B cell (primary cell): ENCODE measurements at places on chromosomes 16 and 17. TPM values are rescaled to one million over a fixed set of nuclear protein-coding genes. Genes with fewer than 3 reads are reported as not detected.

DNA sequence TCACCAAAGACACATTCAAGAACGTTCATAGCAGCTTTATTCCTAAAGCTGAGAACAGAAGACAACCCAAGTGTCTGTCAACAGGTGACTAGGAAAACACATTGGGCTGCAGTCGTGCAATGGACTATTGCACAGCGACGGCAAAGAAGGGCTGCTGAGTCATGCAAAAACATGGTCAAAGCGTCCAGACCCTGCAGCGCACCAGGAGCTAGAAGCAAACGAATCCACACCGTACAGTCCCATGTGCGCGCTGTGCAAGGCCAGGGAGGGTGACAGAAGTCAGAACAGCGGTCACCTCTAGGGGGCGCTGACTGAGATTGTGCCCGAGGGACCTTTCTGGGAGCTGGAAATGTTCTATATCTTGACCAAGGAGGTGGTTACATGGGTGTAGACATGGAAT is 266.4 kb downstream of the MAF start:
- H3K36me3 ChIP-seq, result no peaks in the 10 kb centered on the region
- H3K27ac ChIP-seq, result no peak overlapping the region
- no peak overlapping the region for H3K4me3 ChIP-seq
- H3K27me3 ChIP-seq, result no peaks in the 10 kb centered on the region
- DNase-seq, result no peak

DNA sequence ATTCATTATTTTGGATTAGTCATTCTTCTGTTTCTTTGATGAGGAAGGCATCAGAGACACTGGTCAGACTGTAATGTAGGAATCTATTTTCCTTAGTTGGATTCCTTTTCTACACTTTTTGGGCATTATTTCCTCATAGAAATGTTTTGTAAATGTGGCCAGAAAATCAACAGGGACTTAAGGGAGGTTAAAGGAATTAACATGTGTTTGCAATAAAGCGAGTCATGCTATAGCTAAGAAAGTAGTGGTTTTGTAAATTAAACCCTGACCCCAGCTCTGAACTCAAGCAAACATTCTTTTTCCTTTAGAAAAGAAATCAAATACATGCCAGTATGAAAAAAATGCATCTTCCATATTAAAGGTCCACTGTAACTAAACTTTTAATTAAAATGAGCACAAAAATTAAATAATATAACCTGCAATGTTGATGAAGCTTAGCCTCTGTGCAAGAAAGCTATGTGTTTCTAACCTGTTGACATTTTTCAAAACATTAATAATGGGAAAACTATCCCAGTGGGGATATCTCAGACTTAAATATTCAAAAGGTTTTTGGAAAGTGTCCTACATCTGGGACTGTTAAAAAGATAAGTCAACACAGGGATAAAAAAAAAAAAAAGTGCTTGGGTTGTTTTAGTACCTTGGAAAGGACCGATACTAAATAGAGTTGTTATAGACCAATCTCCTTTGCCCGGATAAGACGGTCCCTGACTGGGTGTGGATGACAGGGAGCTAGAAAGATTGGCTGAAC is 428.0 kb downstream of the CA10 start:
- no peaks in the 10 kb centered on the region for H3K27me3 ChIP-seq
- no peak overlapping the region for H3K27ac ChIP-seq
- no peak for DNase-seq
- H3K4me1 ChIP-seq, result no peaks in the 10 kb centered on the region

DNA sequence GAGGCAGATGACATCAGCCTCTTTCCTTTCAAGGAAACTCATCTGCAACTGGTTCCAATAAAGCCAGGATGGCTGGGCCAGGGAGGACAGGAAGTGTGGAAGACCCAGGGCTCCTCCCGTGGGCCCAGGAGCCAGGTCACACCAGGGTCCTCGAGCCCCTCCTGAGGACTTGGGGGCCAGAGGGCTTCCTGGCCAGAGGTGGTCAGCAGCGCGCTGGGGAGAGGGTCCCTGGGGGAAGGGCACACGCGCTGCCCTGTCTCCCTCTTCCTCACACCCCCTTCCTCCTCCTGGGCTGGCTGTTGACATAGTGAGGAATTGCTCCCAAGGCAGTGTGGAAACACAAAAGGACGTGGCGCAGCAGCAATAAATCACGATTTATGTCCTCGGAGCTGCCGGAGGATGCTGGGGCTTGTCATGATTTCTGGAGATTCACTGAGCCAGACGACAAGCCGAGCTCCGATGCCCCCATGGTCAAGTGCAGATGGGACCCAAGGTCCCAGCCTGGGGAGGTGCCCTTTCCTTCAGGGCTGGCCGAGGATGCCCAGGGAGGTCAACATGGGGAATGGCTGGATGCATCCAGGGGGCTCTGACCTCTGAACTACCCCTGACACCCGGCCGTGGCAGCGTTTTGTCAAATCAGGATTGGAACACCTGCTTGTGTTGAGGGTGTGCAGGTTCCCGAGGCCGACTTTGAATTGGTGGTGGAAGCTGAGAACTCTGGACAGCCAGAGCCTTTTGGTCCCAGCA is 152.6 kb downstream of the IRF8 start:
- H3K4me1 ChIP-seq, result no peaks in the 10 kb centered on the region
- DNase-seq, result no peak
- H3K4me3 ChIP-seq, result no peak overlapping the region

- H3K36me3 ChIP-seq, result no peaks in the 10 kb centered on the region
- no peak overlapping the region for H3K27ac ChIP-seq
- no peak overlapping the region for H3K4me3 ChIP-seq
- no peaks in the 10 kb centered on the region for H3K4me1 ChIP-seq
- no peak for DNase-seq
- no peaks in the 10 kb centered on the region for H3K27me3 ChIP-seq
Observed at GRCh38 chr16:74092336-74092735, 204.3 kb upstream of the PSMD7 start.

DNA sequence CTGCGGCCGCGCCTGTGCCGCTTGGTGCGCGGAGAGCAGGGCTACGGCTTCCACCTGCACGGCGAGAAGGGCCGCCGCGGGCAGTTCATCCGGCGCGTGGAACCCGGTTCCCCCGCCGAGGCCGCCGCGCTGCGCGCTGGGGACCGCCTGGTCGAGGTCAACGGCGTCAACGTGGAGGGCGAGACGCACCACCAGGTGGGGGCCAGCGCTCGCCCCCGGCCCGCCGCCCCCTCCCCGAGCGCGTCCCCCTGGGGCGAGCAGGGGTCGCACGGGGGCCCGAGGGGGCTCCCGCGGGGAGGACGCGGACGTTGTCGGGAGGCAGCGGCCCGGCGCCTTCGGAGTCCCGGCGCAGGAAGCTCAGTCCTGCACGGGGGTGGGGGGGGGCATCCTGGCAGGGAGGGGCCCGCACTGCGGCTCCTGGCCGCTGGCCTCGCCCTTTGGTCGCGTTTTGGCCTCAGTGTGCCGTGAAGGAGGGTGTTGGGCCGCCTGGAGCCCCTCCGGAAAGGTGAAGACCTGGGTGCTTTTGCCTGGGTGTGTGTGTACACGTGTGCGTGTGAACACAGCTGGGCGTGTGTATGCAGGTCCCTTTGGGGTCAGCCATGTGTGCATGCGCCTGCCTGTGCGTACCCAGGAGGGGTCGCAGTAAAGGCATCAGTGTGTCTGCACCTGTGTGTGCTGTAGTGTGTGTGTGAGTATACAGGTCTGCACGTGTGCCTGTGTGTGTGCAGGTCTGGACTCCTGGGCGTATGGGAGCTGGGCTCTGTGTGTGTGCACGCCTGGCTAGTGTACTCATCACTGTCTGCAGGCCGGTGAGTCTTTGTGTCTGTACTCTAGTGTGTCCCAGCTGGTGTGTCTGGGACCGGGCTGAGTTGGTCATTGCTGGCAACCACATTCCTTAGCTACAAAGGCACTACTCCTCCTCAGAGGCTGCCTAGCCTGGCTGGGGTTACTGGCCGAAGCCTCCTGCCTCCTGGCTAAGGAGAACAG is 615 bp downstream of the NHERF2 start:
- peak; percentile 60 for DNase-seq
- peaks cover 32% of the 10 kb centered on the region for H3K27me3 ChIP-seq
- peaks cover 24% of the 10 kb centered on the region for H3K4me1 ChIP-seq
- H3K27ac ChIP-seq, result no peak overlapping the region

DNA sequence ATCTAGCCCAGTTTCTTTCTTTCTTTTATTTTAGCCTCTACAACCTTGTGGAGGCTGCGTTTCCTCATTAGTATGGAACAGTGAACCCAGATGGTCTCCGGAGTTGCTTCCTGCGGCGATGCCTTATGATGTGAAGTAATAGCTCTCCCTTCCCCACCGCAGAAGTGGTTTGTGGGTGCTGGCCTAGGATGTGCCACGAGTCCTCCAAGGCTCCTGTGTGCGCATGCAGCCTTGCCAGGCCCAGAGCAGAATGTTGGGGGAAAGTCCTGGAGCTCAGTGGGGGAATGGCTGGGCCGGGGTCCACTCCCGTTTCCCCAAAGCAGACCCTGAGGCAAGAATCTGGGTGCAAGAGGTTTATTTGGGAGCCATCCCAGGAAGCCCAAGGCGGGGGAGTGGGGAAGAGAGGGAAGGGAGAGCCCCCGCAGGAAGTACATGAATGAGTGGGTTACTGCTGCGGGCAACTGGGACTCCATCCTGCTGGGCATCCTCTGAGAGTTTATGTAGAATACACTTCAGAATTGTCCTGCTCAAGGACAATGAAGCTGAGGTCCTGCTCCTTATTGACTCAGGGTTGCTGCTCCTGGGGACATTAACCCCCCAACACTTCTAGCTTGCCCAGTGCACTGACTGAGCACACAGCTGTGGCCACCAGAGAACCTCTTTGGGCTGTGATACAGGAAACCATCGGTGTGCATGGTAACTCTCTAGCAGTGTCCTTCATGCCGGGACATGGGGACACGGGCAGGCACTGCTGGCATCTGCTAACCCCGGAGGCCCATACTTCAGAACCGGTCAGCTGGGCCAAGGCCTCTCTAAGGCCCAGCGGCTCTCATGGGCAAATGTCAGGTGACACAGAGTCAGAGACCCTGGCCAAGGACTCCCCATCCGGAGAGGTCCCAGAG is 3.7 kb upstream of the HCRT start:
- H3K4me1 ChIP-seq, result peaks cover 24% of the 10 kb centered on the region
- no peaks in the 10 kb centered on the region for H3K27me3 ChIP-seq
- no peak overlapping the region for H3K27ac ChIP-seq
- H3K4me3 ChIP-seq, result no peak overlapping the region
- H3K36me3 ChIP-seq, result peaks cover 7% of the 10 kb centered on the region

DNA sequence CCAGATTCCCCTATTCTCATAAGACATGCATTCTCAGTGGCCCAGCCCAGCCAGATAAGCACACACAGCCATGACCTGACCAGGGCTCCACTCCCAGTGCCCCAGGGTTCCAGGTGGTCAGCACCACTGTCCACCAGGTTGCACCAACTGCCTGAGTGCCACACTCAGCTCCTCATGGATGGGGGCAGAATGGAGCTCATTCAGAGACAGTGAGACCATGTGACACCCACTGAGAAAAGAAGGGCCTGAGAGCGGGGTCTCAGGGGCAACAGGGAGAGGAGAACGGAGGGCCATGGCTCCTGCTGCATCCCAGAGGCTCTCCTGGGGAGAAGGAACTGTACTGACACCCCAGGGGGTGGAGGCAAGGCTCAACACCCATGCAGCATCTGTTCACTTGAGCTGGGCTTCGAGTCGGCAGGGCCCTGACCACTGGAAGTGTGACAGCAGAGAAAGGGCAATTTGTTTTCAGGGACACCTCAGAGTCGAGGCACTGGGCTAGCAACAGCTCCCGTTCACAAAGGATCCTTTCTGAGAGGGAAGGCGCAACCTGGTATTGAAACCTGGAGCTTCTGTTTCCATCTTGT is 18.7 kb upstream of the SLC38A8 start:
- H3K4me1 ChIP-seq, result no peaks in the 10 kb centered on the region
- DNase-seq, result no peak
- H3K36me3 ChIP-seq, result peaks cover 12% of the 10 kb centered on the region
- no peak overlapping the region for H3K27ac ChIP-seq

DNA sequence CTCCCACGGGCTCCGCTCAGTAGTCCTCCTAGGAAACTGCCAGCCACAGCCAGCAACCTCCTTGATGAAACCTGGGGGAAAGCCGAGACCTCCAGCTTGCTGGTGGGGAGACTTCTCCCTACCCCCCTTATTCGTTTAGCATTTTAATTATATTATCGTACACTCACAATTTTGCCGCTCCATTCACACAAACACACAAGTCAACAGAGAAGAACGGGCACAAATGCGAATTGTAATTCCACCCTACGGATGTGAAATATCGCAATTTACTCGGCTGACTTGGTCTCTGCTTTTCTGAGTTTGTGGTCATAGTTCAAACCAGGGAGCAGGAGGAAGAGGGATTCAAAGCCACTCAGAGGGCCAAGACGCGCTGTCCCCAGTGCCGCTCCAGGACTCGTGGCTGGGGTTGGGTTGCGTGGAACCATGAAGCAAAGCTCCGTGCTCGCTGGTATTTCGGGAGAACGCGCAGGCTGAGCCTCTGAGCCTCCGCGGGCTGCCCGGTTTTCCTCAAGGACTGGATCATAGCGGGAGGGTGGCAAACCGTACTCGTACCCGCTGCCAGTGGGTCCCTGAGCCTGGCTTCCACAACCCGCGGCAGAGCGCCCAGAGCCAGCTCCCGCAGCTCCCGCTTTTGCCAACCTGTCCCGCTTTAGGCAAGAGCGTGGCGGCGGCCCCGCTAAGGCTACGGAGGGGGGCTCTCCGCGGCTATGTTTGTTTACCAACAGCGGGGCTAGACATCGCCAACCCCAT is 2.0 kb downstream of the LHX1 start:
- H3K4me3 ChIP-seq, result no peak overlapping the region
- H3K4me1 ChIP-seq, result peaks cover 88% of the 10 kb centered on the region
- no peaks in the 10 kb centered on the region for H3K36me3 ChIP-seq
- DNase-seq, result peak; percentile 58
- peaks cover 99% of the 10 kb centered on the region for H3K27me3 ChIP-seq
- H3K27ac ChIP-seq, result no peak overlapping the region

DNA sequence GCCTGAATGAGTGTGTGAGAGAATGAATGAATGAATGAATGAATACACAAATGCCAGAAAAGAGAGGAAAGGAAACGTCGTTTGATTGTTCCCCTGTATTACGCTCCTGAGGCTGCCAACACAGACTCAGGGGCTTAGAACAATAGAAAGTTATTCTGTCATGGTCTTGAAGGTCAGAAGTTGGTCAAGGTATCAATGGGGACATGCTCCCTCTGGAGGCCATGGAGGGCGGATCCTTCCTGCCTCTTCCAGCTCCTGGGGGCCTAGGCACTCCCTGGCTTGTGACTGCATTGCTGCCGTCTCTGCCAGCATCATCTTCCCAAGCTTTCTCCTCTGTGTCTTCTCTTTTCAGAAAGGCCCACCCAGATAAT is 1.5 kb upstream of the SLC38A8 start:
- H3K36me3 ChIP-seq, result no peaks in the 10 kb centered on the region
- H3K27me3 ChIP-seq, result no peaks in the 10 kb centered on the region
- no peak for DNase-seq
- no peak overlapping the region for H3K27ac ChIP-seq
- H3K4me3 ChIP-seq, result no peak overlapping the region
- no peaks in the 10 kb centered on the region for H3K4me1 ChIP-seq

DNA sequence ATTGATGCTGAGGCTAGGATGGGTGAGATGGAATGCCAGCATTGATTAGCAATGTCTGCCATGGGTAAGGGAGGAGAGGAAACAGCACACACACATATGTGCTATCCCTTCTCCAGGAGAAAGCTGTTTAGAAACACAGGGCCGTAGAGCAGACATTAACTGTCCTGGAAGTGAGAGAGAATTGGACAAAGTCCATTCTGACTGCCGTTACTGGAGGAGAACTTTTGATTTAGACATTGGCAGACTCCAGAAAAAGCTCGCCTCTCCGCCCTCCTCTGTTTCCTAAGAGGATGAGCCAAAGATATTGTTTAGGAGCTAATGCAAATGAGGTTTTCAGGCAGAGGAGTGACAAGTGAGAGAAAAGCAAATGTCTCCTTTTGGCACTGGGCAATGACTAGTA is 237.0 kb downstream of the HAPSTR1 start:
- no peak overlapping the region for H3K27ac ChIP-seq
- no peaks in the 10 kb centered on the region for H3K4me1 ChIP-seq
- H3K36me3 ChIP-seq, result no peaks in the 10 kb centered on the region
- no peak for DNase-seq
- no peaks in the 10 kb centered on the region for H3K27me3 ChIP-seq

CYTH1 gene
- total RNA-seq, result 353 and 368 TPM in 2 replicates

TAC4 gene
- total RNA-seq, result not detected in 2 replicates

CDC27 gene
- 86.5 and 90.7 TPM in 2 replicates for total RNA-seq

NGFR gene
- total RNA-seq, result 1.6 and 1.8 TPM in 2 replicates
